Vagina (tissue), 2 donors: ENCODE measurements at places on chromosomes 7 and 10.

- DNase-seq: no peak
Observed at GRCh38 chr10:51524041-51524440, 175.4 kb downstream of the CSTF2T start.

DNA sequence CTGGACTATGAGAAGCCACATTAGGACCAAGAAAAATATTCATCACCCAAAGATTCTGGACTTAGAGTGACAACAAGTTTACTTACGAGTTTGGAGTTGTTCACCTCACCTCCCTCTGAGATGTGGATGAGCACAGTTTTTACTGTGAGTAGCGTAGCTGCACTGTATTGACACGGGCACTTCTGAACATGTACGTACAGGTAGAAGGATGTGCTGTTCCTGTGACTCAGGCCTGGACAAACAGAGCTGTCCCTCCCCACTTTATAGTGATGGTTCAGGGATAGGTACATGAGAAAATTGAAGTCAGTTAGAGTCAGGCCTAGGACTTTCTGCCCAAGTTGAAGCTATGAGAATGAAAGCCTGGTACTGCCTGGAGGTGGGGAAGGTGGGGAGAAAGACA, 80.9 kb upstream of the DYNC1I1 start:
- DNase-seq: no peak

DNA sequence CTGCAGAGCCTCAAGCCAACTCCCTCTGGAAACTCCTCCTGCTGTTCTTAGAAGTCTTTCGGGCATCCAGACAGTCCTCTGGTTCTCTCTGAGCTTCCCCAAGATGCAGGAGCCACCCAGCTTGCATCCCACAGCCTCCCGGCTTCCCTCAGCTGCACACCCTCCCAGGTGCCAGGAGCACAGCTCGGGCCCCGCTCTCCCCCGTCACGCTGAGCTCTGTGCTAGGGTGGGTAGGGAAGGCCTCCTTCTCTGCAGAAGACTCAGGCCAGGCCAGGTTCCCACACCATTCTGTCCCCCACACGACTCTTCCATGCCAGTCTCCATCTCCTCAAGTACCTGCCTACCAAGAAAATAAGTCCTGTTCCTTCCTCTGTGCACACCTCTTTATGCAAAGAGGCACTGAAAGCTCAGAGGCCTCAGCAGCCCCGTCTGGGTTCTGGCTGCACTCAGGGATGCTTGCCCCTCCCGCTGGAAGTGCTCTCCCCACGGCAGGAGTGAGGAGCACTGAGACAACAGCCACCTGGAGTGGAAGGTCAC, 537.1 kb downstream of the PTPRN2 start:
- DNase-seq: no peak

GRCh38 chr10:101644002-101644401, 51.0 kb downstream of the FBXW4 start:
- DNase-seq: no peak

GRCh38 chr10:19683356-19683755, 132.9 kb upstream of the PLXDC2 start:
- no peak for DNase-seq

DNA sequence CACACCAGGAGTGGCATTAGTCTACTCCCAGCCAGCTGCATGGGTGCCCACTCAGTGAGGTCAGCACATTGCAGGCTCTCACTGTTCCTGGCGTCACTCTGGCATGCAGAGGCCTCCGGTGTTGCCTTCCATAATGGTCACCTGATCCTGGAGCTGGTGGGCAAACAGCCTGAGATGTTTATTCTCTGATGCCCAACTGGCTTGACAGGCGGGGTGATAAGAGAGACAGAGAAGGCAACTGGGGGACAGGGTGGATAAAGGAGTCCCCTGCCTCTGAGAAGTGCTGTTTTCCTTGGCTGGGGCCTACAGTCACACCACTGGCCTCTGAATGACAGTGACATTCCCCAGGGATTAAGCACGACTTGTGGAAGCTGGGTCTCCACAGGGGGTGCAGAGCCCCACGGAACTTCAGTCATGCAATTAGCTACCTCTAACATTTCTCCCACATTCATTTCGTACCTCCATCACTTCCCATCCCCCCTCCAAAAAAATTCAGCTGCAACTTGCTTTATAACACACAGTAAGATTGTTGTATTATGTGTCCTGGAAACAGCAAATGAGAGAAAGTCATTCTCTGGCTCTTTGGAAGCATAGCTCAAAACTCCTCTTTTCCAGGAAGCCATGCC, 7.1 kb upstream of the RBM20 start:
- DNase-seq: no peak

GRCh38 chr7:50739744-50740435, 42.8 kb downstream of the GRB10 start:
- no peak for DNase-seq
